ENCODE measurements at places on chromosomes 16 and 17.

DNA sequence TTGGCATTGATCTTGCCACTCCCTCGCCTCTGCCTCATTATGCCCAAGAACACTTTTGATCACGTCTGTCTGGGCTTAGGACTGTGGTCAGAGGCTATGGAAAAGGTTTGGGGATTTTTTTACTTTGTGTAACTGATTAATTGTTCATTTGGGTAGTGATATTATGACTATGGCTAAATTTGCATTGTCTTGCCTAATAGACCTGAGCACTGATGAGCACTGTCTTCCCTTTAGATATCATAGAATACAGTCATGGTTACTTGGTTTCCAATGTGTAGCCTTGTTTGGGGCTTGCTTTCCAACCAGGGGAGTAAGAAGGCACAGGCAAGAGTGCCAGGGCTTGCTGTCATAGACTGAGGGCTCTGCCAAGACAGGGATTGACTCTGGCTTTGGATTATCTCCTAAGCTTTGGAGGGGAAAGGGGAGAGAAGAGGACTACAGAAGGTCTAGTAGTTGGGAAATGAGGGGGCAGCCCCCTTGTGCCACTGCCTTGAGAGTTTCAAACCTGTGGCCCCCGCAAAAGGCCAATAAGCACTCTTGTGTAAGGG is 13.7 kb downstream of the LIMD2 start:
- DNase-seq = no peak

DNA sequence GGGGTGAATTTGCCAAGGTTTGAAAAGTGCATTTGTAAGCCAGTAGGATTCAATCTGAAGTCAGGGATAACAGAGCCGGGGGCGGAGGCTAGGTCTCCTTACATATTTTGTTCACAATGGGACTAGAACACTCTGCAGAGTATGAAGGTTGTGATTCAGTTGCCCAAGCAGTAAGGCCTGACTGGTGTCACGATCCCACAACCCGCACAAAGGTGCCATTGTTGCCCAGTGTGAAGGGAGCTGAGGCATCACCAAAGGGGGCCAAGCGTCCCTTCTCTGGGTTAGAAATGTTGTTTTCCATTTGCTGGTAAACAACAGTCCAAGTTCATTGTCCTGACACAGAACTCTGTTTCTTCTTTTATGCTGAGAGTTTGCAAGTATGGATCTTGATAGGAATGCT is 471.8 kb downstream of the MAF start:
- DNase-seq = no peak

DNA sequence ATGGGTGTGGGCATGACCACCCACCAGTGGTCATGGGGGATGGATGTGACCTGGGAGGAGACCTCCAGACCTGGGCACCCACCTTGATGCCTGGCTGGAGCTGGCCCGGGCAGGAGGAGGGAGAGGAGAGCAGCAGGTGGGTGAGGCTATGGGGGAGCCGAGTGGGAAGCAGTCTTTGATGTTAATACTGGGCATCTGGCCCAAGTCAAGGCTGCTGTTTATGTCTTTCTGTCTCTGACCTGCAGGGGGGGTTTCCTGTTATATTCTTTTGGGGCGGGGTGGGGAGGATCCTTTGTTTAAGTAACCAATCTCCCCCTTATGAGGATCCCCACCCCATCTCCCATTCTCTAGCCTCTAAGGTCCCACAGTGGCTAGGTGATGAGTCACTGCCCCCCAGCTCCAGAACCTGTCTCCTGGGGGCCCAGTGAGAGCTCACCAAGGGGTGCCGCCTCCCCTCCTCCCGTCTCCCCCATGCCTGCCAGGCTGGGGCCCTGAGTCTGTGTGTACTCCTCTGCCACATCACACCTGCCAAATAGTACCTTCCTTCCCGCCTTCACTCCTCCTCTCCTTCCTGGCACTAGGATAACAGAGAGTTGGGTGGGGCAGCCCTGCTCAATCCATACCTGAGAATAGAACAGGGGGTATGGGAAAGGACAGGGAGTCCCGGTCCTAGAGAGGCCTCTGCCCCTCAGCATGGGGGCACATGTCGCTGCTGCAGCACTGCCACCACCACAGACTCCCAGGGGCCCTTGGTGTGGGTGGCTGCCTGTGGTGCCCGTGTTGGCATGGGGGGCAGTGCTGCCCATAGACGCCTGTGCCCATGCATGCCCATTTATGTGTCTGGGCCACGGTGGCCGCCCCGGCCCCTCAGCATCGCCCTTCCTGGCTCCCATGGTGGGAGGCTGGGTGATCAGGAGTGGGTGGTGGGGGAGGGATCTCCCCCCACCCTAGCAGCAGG is 7.3 kb downstream of the THRA start:
- peak; percentile 85 for DNase-seq

DNA sequence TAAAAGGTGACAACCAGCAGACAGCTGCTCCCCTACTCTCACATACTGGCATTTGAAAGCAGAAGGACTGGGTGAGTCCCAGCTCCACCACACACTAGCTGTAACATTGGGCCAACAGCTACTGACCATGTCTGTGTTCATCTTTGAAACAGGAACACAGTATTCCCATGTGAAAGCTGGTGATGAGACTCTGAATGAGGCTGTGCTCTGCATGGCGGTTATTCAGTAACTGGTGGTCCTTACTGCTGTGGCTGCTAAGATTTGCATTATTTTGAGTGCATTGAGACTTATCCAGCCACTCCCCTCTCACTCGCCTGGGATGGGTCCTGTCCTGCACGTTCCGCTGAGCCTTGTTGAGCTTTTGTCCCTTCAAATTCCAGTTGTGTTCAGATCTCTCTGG is 342.9 kb downstream of the FOXL1 start:
- peak; percentile 34 for DNase-seq

- DNase-seq = no peak
These were observed 20.0 kb upstream of the ZFHX3 start for GRCh38 chr16:73067671-73068540.

- no peak for DNase-seq
These were observed 6.2 kb downstream of the NACA2 start for GRCh38 chr17:61584866-61585265.

DNA sequence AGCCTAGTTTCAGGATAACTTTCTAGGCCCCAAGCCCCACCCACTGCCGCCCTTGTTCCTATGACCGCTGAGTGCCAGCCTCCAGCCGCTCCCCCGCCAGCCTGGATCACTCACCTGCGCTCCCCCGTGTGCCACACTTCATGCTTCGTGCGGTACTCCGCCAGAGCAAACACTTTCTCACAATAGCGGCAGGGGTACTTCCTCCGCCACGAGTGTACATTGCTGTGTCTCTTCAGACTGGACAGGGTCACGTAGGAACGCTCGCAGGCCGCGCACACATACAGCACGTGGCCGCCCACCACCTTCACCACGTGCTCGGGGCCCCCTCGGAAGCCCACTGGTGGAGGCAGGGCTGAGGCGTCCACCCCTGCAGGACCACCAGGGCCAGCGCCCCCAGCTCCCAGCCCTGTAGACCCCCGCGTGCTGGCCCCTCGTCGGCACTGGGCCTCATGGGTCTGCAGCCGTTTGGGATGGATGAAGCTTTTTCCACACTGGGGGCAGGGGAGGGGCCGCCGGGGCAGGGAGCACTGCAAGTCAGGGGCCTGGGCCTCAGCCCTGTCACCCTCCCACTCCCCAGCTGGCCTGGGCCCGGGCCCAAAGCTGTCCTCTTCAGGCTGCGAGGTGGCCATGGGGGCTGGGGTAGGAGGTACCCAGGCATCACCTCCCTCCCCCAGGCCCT is 13.7 kb downstream of the ZBTB4 start:
- no peak for DNase-seq

GRCh38 chr17:31780483-31780882 is 78.6 kb downstream of the COPRS start:
- no peak for DNase-seq

DNA sequence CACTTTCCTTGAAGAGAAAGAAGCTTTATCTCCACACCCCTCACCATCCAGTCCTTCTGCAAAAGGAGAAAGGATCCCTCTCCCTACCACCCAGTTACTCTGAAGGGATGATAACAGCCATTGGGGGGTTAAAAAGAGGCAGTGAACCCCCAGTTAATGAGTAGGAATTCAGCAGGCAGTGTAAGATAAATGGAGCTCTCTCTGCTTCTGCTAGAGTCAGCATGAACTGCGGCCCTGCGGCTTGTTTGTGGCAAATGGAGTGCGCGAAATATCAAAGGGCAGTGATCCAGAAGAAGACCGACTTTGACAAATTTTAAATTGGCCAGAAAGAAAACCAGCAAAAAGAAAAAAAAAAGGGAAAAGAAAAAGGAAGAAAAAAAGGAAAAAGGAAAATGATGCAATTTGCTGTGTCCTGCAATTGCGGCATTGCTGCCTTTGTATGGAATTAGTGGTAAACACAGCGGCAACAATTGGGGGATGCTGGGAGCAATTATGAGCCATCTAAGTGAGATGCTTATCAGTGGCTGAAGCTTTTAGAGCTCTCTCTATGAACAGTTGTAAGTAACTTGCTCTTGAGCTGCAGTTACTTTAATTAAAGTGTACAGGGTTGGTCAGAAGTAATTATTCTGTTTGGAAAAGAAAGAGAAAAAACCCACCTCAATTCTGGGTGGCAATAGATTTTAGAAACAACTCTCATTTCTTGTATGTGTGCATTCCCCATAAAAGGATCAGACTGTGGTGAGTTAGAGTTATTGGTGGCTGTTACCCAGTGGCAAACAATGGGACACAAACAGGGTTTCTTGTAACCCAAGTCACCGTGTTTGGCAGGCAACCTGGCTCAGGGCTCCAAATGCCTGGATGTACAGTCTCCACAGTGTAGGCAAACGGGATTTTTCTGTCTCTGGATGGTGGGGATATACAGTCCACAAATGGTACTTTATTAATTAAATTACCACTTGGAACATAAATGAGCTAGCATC is 161.3 kb downstream of the AATF start:
- no peak for DNase-seq

- peak; percentile 89 for DNase-seq
These were observed 13.2 kb downstream of the CHCT1 start for GRCh38 chr17:60435244-60436167.

DNA sequence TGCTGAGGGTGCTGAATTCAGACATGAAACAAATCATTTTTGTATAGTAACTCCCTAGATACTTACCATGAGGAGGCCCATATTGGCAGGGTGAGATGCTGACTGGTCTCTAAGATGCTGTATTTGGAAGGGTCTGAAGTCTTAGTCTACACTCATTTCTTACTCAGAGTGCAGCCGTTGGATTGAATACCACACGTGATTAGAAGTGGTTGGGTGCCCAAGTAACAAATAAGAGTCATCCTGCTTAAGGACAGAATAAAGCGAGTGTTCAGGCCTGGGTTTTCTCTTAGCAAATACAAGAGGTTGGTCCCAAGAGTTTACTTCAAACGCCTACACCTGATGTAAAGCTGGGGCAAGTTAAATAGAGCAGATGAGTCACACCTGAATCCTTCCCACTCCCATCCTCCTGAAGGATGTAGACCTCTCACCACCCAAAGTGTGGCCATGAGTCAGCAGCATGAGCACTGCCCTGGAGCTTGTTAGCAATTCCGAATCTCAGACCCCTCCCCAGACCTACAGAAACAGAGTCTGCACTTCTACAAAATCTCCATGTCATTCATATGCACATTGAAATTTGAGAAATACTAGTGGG is 284.6 kb upstream of the CDH5 start:
- DNase-seq = no peak

GRCh38 chr16:88060524-88061219 is 109.4 kb downstream of the BANP start:
- no peak for DNase-seq

- peak; percentile 62 for DNase-seq
These were observed at the start of gene TEKT1 for GRCh38 chr17:6831661-6832263. Gene TEKT1 (minus strand): TSS chr17:6831729. CDS start chr17:6830376, 1,353 bp downstream.

GRCh38 chr16:9527976-9528375 is 436.5 kb downstream of the HAPSTR1 start:
- no peak for DNase-seq

DNA sequence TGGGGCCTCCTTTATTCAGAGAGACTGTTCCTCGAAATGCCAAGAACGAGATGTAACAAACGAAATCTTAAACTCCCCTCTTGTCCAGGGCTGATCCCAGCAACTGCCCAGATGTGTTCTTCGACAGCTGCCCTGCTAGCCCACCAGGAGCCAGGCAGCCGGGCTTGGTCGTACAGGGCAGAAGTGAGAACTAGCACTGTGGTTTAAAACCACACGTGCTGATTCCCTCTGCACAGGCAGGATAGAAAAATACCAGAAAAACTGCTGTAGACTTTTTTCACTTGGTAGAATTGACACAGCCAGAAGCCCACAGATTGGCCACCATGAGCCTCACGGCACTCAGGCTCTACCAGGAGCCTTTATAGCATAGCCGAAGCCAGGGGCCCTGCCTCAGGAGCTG is 33.1 kb downstream of the PLD6 start:
- DNase-seq = no peak

DNA sequence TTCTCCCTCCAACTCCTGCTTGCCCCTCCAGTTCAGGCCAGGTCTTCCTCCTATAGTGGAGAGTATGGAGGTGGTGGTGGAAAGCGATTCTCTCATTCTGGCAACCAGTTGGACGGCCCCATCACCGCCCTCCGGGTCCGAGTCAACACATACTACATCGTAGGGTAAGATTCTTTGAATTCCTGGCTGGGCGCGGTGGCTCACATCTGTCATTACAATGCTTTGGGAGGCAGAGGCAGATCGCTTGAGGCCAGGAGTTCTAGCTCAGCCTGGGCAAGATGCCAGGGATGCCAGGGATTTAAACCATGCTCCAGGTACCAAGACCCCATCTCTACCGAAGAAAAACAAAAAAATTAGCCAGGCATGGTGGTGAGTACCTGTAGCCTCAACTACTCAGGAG is 1.4 kb downstream of the ZG16 start:
- peak; percentile 21 for DNase-seq

- DNase-seq = no peak
These were observed 197.3 kb downstream of the ANKFN1 start for GRCh38 chr17:56350592-56350991.

GRCh38 chr17:72631949-72632684 is 460.4 kb downstream of the SLC39A11 start:
- no peak for DNase-seq

- peak; percentile 9 for DNase-seq
These were observed 2.0 kb downstream of the WSB1 start for GRCh38 chr17:27295945-27296344.

- DNase-seq = peak; percentile 99
These were observed 14.0 kb upstream of the MPRIP start for GRCh38 chr17:17028059-17028877.

DNA sequence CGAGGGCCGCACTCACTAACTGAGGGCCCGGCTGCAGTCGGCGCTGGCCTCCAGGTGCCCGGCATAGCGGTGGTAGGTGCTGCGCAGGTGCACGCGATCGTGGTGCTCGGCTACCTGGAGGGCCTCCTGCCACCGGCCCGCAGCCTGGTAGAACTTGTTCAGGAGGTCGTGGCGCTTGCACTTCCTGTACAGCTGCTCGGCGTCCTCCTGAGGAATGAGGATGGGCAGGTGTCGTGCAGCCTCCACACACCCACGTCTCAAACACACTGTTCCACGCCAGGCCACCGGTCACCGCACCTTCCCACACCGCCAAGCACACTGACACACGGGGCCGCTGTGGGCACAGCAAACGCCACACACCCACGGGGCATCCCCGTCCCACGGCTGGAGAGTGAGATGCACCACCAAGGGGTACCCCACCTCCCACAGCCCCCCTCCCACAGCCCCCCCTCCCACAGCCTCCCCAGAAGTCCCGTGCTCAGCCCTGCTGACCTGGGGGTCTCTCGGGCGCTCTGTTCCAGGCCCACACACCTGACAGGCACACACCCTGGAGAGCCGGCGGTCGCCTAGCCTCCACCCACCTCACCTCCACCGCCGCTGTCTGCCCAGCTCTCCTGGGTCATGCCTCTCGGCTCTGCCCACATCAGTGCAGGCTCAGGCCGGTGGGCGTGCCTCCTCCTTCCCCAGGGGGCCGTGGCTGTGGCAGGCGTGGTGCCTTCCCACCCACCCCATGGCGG is 7.4 kb upstream of the TMEM204 start:
- DNase-seq = no peak

Data from myocyte (in vitro differentiated cells).